Tibial nerve (tissue), 4 donors: ENCODE measurements at places on chromosomes 5 and 9. TPM values are rescaled to one million over a fixed set of nuclear protein-coding genes. Genes with fewer than 3 reads are reported as not detected.

DNA sequence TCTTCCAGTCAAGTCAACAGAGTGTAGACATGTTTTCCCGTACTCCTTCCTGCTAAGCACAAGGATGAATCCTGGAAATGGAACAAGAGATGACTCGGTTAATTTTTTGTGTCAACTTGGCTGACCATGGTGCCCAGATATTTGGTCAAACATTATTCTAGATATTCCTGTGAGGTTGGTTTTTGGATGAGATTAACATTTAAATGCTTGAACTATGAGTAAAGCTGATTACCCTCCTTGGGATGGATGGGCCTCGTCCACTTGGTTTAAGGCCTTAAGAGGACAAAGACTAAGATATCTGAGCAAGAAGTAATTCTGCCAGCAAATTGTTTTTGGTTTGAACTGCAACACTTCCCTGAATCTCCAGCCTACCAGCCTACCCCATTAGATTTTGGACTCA is 338.1 kb upstream of the MSX2 start:
- H3K4me1 ChIP-seq: no peaks in the 10 kb centered on the region
- no peak overlapping the region for H3K27ac ChIP-seq
- no peak for DNase-seq
- no peaks in the 10 kb centered on the region for H3K36me3 ChIP-seq

DNA sequence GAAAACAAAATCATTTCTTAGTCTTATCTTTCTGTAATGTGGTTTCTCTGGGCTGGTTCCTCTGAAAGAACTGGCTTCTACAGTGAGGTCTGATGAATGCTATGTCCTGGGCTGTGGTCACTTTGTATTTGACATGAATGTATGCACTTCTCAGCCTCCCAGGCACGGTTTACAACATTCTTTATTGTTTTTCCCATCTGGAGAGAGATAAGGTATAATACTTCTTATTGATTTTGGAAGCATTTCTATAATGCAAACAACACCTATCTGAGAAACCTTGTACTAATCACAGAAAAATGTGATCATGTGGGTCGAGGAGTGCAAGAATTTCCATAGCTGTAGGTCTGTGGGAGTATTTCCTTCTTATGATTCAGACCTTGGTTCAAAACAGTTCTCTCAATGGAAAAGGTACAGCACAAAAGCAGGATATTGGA is 46.9 kb downstream of the ACTBL2 start:
- DNase-seq: no peak
- no peaks in the 10 kb centered on the region for H3K27me3 ChIP-seq
- no peaks in the 10 kb centered on the region for H3K4me1 ChIP-seq
- H3K27ac ChIP-seq: no peak overlapping the region

GRCh38 chr5:62568800-62569432 is 9.7 kb upstream of the LRRC70 start:
- H3K4me1 ChIP-seq: no peaks in the 10 kb centered on the region
- no peaks in the 10 kb centered on the region for H3K36me3 ChIP-seq
- H3K4me3 ChIP-seq: no peak overlapping the region
- DNase-seq: no peak
- no peaks in the 10 kb centered on the region for H3K27me3 ChIP-seq
- H3K27ac ChIP-seq: no peak overlapping the region

GRCh38 chr5:581266-581665 is 30.9 kb upstream of the CEP72 start:
- no peaks in the 10 kb centered on the region for H3K36me3 ChIP-seq
- no peak for DNase-seq
- H3K4me3 ChIP-seq: no peak overlapping the region
- H3K27me3 ChIP-seq: peaks cover 13% of the 10 kb centered on the region

- DNase-seq: no peak
- H3K27me3 ChIP-seq: no peaks in the 10 kb centered on the region
- H3K36me3 ChIP-seq: no peaks in the 10 kb centered on the region
- H3K4me3 ChIP-seq: no peak overlapping the region
- no peak overlapping the region for H3K27ac ChIP-seq
These were observed 181.7 kb upstream of the RIOK2 start for GRCh38 chr5:97364731-97365130.

DNA sequence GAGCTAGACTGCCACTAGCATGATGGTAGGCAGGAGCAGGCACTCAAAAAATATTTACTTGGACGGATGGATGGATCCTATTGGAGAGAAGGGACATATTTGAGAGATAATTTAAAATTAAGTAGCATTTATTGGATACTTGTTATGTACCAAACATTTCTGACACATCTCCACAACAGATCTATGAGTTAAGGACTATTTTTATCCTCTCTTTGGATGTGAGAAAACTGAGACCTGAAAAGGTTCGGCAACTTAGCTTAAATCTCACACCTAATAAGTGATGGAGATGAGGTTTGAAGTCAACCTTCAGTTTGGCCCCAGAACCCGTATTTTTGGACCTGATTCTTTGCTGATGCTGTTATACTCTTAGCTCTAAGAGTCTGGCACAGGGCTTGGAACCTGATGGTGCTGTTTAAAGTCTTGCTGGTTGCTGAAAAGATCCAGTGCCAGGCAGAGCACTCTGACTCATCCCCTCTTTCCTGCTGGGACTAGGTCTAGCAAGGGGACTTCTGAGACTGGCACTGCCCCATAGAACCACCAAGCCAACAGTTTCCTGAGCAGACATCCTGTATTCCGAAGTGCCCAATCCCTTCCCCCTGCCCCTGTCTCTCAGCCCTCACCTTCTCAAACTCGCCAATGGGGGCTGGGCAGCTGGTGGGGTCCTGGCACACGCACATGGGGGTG is 15.6 kb downstream of the SPARC start:
- H3K4me3 ChIP-seq: no peak overlapping the region
- DNase-seq: no peak
- peaks cover 46% of the 10 kb centered on the region for H3K4me1 ChIP-seq

MED10 gene
- total RNA-seq: 26.1 TPM

GLRA1 gene
- not detected for total RNA-seq

CDKN2B-AS1 gene
- total RNA-seq: 0.90 TPM
